Brain pericyte (primary cell): ENCODE measurements at places on chromosomes 6 and 20.

DNA sequence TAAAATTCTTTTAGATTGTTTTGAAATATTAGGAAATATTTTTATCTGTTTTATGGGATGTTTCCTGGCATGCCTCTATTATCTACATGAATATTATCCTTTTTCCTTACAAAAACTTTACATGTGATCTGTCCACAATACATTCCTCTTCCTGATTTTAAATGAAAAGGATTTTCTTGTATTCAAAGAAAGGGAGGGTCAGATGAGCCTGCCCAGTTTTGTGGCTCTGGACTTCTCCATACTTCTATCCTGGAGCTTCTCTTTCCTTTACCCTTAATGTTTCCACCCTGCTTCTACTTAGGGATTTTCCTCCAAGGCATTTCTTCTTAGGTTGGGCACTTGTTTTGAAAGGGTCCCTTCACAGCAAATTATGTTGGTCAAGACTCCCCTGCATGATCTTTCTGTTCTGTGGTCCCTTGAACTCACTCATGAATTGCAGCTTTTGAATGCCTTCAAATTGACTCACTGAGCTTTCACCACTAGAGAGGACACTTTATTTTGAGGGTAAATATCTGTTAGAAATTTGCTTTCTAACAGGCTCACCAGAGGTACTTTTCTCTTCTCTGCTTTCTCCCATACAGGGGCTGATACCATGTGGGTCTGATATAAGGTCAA, 104.9 kb downstream of the CENPW start:
- DNase-seq, result no peak

DNA sequence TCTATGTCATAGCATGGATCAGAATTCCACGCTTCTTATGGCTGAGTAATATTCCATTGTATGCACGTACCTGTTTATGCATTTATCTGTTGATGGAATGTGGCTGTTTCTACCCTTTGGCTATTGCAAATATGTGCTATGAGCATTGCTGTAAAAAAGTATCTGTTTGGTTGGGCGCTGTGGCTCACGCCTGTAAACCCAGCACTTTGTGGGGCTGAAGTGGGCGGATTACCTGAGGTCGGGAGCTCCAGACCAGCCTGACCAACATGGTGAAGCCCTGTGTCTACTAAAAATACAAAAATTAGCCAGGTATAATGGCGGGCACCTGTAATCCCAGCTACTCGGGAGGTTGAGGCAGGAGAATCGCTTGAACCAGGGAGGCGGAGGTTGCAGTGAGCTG, 182.4 kb downstream of the BCAS1 start:
- no peak for DNase-seq

DNA sequence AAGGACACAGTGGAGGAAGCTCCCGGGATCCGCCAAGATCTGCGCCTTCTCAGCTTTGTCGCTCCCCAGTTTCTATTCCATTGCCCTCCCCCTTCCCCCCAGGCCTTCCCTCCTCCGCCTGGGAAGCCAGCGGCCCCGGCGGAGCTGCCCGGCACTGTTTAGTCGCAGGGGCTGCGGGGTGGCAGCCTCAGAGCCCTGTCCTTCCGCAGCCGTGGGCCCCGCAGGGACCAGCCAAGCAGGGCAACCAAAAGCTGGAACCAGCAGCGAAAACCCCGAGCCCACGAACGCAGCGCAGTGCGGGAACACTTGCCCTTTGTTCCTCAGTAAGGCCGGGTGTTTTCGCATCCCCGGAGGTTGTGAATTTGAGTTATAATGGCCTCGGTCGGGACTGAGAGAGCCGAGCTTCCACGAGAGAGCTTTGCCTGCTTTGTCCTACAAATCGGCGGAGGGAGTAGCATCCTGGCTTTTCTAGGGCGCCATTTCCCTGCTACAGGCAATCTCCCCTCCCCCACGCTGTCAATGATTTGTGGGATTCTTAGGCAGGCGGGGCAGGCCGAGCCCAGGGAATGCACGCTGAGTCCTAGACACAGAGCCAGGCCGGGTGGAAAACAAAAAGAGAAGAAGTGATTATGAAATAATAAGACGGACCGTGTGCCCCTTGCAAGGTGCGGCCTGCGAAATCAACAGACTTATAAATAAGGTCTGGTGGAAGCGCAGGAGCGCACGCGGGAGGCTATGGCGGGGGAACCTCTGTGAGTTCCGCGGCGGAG, 4.0 kb upstream of the TUBB2B start:
- DNase-seq, result no peak

- DNase-seq, result no peak
Observed at GRCh38 chr6:130913120-130913519, 85.9 kb downstream of the SMLR1 start.

- no peak for DNase-seq
Observed at GRCh38 chr6:27312146-27312949, at the start of gene POM121L2. POM121L2 (minus strand) TSS chr6:27312273; CDS start chr6:27312170, 103 bp downstream.

GRCh38 chr6:16391451-16391912, 153.1 kb downstream of the GMPR start:
- no peak for DNase-seq

GRCh38 chr6:85402922-85403321, 47.0 kb upstream of the NT5E start:
- DNase-seq, result no peak

DNA sequence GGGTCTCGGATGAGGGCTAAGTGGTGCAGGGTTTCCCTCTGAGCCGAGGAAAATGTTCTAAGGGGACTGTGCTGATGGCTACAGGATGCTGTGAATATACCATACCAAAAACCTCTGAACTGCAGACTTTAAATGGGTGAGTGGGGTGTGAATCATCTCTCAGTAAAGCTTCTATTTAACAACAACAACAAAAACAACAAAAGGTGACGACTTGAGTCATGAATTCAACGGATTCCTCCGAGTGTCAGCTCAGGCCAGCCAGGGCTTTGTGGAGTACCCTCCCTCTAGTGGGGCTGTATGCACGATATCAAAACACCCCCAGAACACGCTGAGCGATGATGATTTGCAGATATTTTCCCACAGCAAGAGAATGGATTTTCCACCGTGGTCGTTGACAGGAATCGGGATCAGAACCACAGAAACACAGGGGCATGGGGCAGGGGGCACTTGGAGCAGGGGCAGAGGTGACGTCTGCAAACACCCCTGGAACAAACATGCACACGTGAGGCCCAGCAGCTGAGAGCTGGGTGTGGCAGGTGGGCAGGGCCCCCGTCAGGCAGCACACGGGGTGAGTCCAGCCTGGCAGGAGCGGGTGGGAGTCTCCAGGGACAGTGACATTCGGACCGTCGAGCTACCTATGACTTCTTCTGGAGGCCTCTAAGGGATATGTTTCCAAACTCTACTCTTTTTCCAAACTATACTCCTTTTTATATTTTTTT, 38.6 kb downstream of the SLC2A4RG start:
- DNase-seq, result no peak

- no peak for DNase-seq
Observed at GRCh38 chr6:17845598-17845997, 138.9 kb upstream of the NUP153 start.

- no peak for DNase-seq
Observed at GRCh38 chr6:40160826-40161225, 226.6 kb upstream of the MOCS1 start.

GRCh38 chr6:99114769-99115406, 167.1 kb upstream of the FBXL4 start:
- no peak for DNase-seq
